COR-L47 (cell line): ENCODE measurements at places on chromosomes 7 and 10.

DNA sequence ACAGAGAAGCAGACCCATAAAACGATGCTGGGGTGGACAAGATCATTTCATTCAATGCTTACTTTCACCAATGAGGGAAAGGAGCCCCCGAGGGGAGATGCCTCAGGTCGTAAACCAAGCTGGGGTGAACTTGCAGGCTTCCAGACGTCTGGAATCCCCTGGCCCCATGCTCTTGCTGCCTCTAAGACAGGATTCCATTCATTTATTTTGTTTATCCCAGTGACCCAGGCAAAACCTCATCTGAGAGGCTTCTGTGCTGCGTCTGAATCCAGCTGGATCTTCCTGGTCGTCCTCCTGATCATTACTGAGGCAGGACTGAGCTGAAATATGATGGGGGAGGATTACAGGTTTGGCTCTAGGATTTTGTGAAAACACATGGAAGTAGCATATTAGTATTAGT is 182.9 kb downstream of the MYOF start:
- DNase-seq = no peak

GRCh38 chr10:43728425-43728824 is 79.7 kb upstream of the ZNF32 start:
- DNase-seq = no peak

- no peak for DNase-seq
Observed at GRCh38 chr10:14674376-14675050, 100.2 kb downstream of the FAM107B start.

GRCh38 chr7:123615344-123615743 is 13.7 kb downstream of the ASB15 start:
- DNase-seq = no peak

- no peak for DNase-seq
Observed at GRCh38 chr10:129929343-129930292, 34.5 kb downstream of the EBF3 start.

- no peak for DNase-seq
Observed at GRCh38 chr10:89929282-89930026, 228.1 kb downstream of the KIF20B start.

DNA sequence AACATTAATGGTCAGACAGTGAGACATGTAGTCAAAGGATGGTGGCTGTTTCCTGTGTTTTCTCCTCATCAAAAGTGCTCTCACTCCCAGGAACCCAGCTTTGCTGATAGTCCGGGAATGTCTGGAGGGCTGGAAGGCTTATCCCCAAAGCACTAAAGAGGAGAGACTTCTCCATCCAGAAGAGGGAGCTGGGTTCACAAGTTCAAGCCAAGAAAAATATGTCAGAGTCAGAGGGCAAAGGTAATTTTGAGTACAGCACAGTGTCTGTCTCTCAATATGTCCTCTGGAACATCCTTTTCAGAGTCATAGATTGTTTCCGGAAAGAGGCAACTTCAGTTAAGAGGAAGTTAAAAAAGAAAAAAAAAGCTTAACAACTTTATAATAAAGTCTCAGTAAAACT is 281.5 kb upstream of the PHYHIPL start:
- no peak for DNase-seq
